GM12878 (cell line): ENCODE measurements at places on chromosomes 2 and 18.

GRCh38 chr2:40809156-40809555 is 357.3 kb upstream of the SLC8A1 start:
- DNase-seq, result no peak

GRCh38 chr2:189164746-189165145 is 14.8 kb downstream of the COL5A2 start:
- DNase-seq, result no peak

DNA sequence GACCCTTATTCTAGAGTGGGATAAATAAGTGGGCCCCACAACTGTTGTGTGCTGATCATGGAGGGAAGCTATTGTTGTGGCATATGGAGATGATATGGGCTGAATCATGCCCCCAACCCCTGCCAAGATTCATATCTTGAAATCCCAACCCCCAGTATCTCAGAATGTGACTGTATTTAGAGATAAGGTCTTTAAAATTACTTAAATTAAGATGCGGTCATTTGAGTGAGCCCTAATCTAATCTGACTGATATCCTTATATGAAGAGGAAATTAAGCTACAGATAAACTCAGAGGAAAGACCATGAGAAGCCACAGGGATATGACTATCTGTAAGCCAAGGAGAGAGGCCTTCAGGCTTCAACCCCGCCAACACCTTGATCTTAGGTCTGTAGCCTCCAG is 188.3 kb upstream of the RND3 start:
- DNase-seq, result no peak

DNA sequence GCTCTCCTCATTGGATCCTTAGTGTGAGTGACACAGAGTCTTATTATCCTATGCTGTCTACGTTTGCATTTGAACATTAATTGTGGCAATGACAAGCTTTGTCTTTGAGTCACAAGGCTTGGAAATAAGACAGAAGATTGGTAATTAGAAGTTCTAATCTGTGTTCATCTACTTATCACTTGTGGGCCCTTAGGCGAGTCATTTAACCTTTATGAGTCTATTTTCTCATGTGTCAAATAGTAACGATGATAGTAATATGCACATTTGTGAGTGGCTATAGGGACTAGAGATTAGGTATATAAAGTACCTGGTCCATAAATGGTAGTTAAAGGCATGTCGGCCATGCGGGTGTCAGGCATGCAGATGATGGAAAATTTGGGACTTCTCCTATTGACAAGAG is 105.6 kb upstream of the NABP1 start:
- no peak for DNase-seq

DNA sequence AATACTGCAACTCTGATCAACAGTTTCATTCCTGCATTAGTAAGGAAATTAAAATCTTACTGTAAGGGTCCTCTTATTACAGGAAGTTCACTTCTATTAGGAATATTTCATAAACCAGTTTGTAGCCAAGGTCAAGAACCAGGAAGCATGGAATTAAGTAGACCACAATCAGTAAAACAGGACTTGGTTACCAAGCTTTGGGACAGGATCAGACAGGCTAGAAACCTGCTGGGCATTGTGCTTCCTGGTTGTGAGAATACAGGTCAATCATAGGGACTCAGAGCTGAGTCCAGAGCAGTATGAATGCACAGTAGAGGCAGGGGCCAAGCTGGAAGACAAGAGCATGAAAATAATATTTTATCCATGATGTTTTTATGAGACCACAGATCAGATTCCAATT is 248.0 kb downstream of the IKZF2 start:
- no peak for DNase-seq

DNA sequence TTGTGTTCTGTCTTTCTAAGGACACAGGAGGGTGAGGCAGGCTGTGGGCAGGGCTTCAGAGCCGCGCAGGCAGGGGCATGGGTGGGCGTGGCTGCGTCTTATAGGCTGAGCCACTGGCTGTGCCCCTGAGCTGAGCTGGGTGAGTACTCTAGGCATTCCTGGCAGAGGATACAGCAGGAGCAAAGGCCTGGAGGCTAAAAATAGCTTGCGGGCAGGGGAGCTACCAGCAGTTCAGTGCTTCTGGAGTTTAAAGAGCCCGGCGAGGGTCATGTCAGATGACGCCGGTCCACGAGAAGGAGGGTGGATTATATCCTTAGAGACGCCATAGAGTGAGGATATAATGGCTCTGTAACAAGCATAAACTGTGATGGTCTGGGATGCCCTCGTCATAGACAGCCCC is 31.5 kb upstream of the PDIA6 start:
- DNase-seq, result no peak

DNA sequence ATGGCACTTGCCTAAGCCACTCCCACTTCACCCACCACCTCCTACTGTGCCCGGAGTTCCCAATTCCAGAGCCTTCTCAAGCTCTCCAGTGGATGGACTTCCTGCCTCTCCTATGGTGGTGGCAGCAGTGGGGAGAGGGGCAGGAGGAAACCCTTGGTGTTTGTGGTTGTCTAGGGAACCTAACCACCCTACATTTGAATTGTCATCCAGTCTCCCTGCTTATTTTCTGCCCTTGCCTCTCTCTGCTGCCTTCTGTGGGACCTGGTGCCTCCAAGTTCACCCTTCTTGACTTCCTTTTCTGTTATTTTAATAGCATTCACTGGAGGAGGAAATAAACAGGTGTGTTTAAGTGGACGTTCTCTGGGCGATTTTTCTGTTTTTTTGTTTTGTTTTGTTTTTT is 50.0 kb upstream of the HPCAL1 start:
- DNase-seq, result no peak

DNA sequence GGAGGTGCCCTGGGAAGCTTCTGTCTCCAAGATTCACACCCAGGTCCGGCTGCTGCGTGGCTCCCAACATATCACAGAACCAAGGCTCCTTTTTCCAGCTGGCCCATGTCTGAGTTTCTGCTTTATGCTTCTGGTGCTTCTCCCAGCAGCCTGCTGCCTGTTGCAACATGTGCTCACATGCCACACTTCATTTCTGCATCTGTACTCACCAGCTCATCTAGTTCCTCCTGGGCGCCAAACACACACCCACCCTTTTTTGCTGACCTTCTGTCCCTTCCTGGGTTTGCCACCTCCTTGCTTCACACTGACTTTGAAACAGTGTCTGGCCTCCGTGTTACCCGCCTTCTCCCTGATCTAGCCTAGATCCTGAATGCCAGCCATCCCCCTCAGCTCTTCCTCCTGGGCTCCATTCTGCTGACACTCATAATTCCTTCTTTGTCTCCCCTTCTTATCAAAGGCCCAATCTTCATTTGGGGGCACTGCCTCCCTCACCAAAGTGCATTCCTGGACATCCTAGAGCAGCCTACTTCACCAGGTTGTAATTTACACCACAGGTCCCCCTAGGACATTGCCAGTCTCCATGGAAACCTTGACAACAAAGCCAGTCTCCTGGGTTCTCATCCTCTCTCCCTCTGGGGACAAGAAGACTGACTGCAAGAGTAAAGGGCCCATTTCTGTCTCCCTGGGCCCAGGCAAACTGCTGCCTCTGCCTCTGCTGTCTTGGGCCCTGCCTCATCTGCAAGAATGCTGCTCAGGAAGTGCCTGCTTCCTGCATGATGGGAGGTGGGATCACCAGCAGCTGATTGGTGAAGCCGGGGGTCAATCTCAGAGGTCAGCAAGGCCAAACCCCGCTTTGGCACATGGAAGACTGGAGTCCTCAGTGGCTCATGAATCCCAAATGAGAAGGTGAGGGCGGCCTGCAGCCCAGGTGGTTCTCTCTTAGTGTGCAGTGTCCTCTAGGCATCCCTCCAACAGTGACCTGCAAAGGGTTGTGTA is 13.9 kb upstream of the PROM2 start:
- DNase-seq, result no peak
